T-helper 1 cell (primary cell): ENCODE measurements at places on chromosomes 1 and 21.

GRCh38 chr1:84769636-84770035, 79.4 kb upstream of the SSX2IP start:
- no peak for DNase-seq

- DNase-seq, result no peak
Observed at GRCh38 chr1:87765681-87766070, 437.0 kb downstream of the LMO4 start.

DNA sequence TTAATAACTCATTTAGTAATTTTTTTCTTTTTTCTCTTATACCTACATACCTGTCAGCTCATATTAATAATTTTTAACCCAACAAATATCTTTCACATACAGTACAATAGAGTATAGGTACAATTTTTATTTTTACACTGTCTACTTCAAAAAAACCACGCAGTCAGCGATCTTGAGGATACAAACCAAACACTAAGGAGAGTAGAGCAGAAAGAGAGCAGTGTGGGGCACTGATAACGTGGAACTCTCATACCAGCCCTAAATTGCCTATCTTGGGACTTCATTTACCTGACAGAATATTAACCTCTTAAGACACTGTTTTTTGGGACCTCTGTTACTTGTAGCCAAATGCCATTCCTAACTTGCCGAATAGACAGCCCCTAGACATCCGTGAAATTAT, 5.5 kb downstream of the TRMT1L start:
- no peak for DNase-seq

- DNase-seq, result peak; percentile 33
Observed at GRCh38 chr1:201982082-201982622, 296 bp upstream of the RNPEP start.

DNA sequence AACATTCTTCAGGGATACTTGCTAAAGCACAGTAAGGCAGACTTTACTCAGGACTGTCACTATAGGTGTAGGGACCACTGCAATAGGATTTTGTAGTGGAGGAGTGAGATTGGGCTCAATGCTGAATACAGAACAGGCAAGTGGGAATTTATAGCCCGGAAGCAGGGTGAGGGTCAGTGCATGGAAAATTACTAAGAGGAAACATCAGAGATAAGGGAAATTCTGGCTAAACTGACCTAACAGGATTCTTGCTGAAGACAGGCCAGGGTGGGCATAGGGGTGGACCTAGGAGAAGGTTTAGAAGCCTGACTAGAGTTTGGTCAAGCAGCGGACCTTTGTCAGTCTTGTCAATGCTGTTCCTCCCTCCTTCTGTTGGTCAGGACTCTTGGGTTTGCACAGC, 20.8 kb upstream of the ZNF362 start:
- no peak for DNase-seq

GRCh38 chr1:227778401-227778947, 37.0 kb upstream of the PRSS38 start:
- DNase-seq, result no peak

GRCh38 chr21:20882462-20883407, 115.5 kb upstream of the NCAM2 start:
- DNase-seq, result no peak

DNA sequence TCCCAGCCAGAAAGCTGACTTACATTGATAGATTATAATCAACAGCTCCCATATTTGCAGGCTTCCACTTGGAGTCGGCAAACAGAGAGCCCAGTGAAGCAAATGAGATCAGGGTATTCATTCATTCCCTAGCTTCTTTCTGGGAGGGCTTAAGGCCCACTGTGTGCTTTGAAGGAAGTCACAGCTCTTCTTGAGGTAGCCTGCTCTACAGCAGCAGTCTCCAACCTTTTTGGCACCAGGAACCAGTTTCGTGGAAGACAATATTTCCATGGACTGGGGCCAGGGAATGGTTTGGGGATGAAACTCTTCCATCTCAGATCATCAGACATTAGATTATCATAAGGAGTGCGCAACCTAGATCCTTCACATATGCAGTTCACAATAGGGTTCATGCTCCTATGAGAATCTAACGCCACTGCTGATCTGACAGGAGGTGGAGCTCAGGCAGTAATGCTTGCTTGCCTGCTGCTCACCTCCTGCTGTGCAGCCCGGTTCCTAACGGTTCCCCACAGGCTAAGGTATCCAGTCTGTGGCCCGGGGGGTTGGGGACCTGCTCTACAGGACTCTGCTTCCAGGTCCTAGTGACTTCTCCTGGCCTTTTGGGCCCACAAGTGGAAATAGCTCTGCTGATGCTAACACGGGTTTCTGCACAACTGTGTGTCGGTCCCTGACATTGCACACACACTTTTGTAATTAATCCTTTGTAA, 13.7 kb upstream of the ADAM30 start:
- DNase-seq, result no peak

GRCh38 chr1:197675583-197676208, 99.6 kb downstream of the DENND1B start:
- DNase-seq, result no peak

- DNase-seq, result no peak
Observed at GRCh38 chr1:195965475-195965874, 642.8 kb downstream of the KCNT2 start.

GRCh38 chr1:214688891-214689290, 85.9 kb downstream of the CENPF start:
- DNase-seq, result no peak

- no peak for DNase-seq
Observed at GRCh38 chr1:228358764-228359612, 47.6 kb downstream of the TRIM11 start.

- DNase-seq, result no peak
Observed at GRCh38 chr1:180728472-180729106, 96.8 kb downstream of the XPR1 start.

DNA sequence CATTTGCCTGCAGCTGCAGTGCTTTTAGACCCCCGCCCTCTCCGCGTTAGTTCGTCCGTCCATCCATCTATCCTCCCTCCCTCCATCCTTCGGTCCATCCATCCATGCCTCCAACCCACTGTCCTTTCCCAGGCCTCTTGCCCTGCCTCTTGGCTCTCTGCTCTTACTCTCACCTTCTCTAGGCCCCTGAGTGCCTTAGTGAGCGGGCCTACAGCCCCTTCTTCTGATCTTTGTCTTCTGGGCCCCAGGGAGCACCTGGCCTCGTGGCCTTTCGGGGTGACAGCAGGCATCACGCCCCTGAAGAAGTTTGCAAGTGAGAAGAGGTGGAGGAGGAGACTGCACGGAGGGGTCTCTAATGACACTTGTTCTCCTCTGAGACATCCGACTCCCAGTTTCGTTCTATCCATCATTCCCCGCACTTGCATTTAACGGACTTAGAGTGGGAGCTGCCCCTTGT, 842 bp downstream of the ATXN7L2 start:
- DNase-seq, result no peak

- no peak for DNase-seq
Observed at GRCh38 chr1:165898837-165899236, 71.4 kb downstream of the UCK2 start.

- DNase-seq, result no peak
Observed at GRCh38 chr1:97802011-97802410, 118.8 kb downstream of the DPYD start.

DNA sequence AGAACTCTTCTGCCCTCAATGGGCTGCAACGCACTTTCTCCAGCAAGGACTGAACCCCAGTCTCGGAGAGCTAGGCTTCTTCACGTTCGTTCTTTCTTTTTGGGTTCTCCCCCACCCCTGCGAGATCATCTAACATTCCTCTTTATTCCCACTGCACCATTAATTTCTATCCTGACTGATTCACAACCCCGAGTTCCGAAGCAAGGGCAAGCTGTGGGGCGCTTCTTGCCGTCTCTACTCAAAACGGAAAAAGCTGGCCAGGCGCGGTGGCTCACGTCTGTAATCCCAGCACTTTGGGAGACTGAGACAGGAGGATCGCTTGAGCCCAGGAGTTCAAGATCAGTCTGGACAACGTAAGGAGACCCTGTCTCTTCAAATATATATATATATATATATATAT, 37.4 kb upstream of the BTG2 start:
- DNase-seq, result no peak

DNA sequence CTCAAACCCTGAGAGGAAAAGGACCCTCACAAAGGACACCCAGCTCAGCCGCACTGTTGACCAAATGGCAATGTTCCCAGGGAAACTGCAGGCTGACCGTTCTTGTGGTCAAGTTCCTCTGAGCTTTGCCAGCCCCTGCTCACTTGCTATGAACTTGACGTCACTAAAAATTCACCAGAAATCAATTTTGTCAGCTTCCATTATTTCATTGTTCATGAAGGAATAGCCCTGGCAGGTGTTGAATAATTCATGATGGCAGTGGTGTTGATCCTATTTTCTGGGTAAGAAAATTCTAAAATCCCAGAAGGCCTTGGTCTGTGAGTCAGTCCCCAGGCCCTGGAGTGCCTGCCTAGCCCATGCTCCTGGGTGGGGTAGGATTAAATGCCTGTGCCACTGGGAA, 318.9 kb downstream of the ZNF326 start:
- no peak for DNase-seq

DNA sequence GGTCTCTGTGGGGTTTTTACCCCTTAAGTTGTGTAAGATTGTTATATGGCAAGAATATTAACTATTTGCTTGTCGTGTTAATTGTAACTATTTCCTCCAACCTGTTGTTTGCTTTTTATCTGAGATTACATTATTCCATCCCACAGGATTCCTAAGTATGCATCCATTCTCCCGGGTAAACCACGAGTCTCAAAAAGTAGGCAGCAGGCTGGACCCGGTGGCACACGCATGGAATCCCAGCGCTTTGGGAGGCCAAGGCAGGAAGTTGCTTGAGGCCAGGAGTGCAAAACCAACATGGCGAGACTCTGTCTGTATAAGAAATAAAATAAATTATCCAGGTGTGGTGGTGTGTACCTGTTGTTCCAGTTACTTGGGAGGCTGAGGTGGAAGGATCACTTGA, 12.6 kb upstream of the RSPO1 start:
- no peak for DNase-seq

GRCh38 chr1:234915924-234916675, 212.5 kb downstream of the TOMM20 start:
- no peak for DNase-seq

DNA sequence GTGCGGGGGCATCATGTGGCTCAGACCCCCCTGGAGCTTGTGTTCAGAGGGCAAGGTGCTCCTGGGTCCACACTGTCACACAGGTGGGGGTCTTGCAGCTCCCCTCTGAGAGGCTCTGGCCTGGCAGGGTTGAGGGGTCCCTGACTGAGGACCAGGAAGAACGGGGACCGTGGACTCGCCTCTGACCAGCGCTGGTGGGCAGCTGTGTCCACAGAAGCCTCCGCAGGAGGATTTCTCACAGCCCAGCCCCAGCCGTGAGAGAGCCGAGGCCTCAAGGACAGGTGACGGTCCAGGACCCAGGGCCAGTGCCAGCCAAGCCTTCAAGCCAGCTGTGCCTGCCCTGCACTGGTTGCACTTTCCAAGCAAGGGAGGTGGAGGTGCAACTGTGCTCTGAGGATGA, 63.5 kb upstream of the TTC34 start:
- DNase-seq, result no peak

- no peak for DNase-seq
Observed at GRCh38 chr1:183869230-183869629, 64.3 kb downstream of the RGL1 start.

- DNase-seq, result no peak
Observed at GRCh38 chr21:39650801-39651200, 38.1 kb downstream of the B3GALT5 start.
